ENCODE measurements at places on chromosomes 7 and 10.

DNA sequence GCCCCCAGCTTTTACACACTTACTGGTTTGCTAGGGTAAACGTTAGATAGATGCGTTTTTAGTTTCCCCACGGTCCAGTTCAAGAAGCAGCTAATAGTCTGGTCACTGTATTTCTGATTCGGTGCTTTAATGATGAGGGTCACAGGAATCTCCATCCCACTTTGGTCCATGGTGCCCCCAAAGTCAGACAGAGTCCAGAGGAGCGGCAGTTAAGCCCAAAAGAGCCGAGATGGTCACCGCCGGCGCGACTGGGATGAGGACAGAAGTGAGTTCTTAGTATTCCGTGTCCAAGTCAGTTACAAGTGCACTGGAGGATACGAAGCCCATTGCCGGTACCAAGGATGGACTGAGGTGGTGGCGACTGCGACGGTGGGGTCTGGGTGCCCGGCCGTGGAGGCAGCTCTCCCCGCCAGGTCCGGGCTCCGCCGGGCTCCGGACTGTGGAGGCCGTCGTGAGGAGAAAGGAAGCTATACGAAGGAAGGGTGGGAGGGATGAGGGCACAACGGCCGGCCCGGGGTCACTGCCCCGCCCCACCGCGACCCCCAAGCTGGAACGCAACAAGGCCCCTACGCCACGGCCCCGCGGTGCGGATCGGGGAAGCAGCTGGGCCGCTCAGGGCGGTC is 663 bp downstream of the HERPUD2 start:
- DNase-seq, result no peak

DNA sequence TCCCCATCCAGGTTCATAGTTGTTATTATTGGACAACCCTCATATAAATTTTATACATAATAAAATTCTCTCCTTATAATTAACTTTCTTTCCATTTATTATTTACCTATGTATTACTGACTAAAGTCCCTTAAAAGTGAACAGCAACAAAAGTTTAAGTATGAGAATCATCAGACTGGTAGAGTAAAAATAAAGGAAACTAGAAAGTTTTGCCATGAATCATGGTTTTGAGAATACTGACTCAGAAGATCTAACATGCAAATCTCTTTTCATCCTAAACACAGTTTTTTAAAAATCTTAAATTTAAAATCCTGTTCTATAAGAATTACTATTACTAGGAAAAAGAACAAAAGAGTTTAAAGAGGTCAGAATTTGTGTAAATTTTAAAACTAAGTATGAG is 32.1 kb downstream of the HERC4 start:
- no peak for DNase-seq

- DNase-seq, result no peak
Observed at GRCh38 chr10:98380493-98381339, 34.3 kb downstream of the PYROXD2 start.

DNA sequence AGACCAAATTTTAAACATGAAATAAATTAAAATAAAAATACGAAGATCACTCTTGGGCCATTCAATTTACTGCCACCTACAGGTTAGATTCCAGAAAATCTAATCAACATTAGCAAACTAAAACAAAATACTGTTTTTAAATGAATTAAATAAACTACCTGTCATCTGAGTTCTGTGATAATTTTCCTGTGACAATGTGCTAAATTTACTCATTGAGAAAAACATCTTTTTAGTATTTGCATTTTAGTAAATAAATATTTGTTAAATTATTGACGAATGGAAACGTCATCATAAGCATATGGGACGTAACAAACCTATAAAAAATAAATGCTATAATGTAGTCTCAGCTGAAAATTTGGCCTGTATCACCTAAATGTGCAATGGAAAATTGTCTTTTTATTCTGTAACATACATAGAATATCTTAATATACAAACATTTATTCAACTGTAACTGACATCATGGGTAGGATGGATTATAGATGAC is 72.1 kb downstream of the ITGB8 start:
- no peak for DNase-seq

- DNase-seq, result peak; percentile 68
Observed at GRCh38 chr10:6204063-6204340, 1.3 kb downstream of the PFKFB3 start.

- no peak for DNase-seq
Observed at GRCh38 chr10:74227697-74228424, 76.8 kb downstream of the ADK start.

DNA sequence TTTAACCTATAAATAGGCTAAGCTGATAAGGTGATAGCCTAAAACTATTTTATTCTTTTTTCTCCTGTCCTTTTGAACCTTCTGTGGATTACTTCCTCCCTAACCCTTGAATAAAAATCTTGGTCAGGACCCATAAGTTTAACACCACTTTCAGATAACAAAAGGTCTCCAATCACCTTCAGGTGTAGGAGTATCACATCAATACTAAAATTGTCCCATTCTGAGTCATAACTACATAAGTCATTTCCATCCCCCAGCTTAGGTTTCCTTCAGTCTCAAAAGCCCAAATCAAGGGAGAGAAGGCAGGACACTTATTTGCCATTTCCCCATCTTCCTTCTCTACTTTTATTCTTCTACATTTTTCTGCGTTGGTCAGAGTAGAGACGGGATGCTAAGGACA is 56.9 kb upstream of the WNT16 start:
- DNase-seq, result no peak

GRCh38 chr10:31098046-31098445 is 66.4 kb upstream of the ZNF438 start:
- DNase-seq, result no peak

DNA sequence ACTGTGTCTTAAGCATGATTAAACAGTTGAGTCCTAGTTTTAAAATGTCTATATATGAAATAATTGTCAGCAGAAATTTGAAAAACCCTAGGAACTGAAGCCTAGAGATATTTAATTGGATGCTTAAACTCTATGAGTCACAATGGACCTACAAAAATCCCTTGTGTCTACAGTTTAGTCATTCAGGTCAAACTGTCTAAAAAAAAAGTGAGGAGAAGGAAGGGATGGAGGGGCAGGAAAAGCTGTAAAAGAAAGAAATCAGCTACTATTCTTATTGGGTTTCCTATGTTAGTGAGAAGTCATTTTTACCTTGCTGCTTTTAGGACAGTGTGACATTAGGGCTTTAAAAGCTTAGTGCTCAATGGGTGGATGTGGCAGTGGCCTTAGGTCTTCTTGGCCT is 406.1 kb upstream of the FZD8 start:
- DNase-seq, result no peak

DNA sequence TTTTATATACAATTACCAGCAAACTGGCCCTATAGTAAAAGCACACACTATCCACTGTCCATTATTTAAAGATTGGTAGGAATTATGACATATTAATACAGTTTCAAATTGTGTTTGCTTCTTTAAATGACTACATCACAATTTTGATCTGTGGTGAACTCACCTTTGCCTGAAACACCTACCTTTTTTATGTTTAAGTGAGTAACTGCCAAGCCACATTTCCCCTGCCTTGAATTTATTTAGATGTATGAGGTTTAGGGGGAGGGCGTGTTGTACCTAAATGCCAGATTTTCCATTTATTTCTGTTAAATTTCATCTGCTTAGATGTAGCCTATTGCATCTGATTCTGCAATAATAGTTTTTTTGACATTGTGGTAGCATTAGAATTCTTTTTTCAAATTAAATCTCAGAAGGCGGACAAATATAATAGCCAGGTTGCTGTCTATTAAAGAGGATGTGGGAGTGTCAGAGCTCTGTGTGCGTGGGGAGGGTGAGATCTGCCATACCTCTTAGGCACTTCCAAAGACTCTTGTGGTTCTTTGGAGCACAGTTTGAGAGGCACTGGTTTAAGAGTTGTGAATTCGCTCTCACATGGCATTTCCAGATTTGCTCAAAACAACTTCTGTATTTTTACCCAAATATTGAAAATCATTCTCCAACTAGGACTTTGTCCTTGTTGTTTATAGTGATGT is 13.8 kb downstream of the PIK3CG start:
- DNase-seq, result no peak

GRCh38 chr7:152588350-152588749 is 87.6 kb downstream of the XRCC2 start:
- DNase-seq, result peak; percentile 13

GRCh38 chr7:111388912-111389311 is 173.4 kb downstream of the IMMP2L start:
- DNase-seq, result no peak

DNA sequence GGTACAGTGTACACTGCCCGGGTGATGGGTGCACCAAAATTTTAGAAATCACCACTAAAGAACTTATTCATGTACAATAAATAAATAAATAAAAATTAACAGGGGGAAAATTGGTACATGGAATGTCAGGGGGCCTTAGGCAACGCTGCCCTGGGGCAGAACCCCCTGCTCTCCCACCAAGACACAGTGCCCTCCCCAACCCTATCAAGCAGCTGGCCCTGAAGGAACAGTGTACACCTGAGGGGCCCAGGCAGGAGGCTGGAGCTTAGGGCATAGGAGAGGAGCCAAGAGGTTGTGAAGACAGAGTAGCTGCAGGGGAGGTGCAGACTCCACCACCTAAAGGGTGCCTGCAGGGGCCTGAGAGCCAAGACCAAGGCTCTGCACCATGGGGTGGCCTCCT is 128.8 kb downstream of the BMS1 start:
- no peak for DNase-seq

- peak; percentile 6 for DNase-seq
Observed at GRCh38 chr7:16708980-16709379, 44.6 kb upstream of the TSPAN13 start.

- no peak for DNase-seq
Observed at GRCh38 chr7:149783386-149784250, 10.2 kb upstream of the ZNF467 start.

DNA sequence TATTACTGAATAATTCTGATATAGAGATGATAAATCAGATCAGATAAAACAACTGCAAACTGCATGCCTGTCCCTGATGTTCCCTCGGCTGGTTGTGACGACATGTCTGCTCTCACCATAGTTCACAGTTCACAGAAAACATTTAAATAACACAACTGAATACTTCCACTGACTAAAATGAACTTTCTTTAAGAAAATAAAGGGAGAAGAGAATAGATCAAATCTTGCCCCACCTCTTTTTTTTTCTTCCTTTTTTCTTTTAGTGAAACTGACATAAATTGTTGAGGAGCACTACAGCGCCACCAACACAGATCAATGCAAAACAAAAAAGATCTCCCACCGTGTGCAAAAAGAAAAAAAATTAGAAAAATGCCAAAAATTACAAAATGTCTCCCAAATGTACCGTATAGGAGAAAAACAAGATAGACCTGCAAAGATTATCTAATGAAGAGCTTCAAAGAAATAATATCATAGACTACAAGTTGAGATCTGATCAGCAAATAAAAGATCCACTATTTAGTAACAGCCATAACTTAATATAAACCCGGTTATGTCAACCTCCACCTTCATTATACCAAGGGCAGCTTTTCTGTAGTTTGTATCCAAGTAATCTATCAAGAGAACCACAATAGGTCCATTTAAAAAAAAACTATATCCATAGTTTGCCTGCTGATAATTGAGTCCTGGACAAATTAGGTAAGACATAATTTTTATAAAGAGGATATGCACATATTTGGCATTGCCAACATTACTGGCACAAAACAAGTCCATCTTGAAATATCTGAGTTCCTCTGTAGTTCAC is 30.7 kb upstream of the EPC1 start:
- DNase-seq, result peak; percentile 24

DNA sequence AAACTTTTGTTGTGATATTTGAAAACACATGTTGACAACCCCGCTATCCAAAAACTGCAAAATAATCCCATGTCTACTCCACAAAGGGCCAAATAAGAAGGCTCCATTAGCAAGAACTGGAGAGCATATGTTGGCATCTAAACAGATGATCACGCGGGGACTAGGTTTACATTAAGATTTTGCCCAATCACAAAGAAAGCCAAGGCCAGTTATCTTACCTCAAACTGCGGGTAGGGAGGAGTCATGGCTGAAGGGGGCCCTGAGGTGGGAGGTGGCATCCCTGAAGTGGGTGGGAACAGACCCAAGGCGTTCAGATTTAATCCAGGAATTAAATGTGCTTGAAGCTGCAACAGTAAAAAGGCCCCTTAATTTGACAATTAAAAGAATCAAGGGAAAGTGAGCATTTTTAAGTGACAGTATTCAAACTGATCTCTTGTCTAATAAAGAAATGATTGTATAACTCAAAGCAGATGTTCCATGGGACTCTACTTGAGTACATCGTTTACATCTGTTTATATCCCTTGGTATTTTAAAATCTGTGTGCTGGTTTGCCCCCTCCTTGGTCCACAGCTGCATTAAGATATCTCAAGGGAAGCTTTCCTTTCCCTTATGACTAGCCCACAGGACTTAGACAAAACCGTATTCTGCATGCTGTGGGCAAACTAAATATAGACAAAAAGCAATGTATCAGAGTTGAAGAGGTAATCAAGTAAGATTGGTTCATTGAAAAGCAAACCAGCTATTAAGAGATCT is 42.9 kb downstream of the MALSU1 start:
- no peak for DNase-seq

DNA sequence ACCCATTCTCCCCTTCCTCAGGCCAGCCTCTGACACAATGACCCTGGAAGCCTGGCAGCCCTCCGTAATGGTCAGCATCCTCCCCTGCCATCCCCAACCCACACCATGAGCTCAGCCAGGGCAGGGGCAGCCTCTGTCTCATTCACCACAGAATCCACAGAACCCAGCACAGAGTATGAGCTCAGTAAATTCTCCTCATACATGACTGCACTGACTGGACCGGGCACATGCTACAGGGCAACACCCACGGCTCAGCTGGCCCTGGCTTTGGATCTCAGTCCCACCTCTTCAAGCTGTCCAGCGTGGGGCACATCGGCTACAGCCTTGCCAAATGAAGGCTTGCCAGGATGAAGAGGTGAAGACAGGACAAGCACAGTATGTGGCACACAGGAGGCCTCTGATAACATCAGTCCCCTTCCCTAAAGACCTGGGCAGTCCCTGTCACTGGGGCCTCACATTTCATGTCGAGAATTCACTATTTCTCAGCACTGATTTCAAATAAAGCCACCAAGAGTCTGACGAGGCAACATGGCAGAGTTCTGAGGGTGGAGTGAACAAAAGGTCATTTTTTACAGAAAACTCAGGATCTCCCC is 7.9 kb downstream of the GPRIN2 start:
- DNase-seq, result no peak

GRCh38 chr7:66352071-66352470 is 146.9 kb downstream of the TPST1 start:
- peak; percentile 19 for DNase-seq

- no peak for DNase-seq
Observed at GRCh38 chr10:12396567-12396966, 47.2 kb downstream of the CAMK1D start.

All from RWPE1 (cell line).